ENCODE measurements at places on chromosomes 11 and 22.

DNA sequence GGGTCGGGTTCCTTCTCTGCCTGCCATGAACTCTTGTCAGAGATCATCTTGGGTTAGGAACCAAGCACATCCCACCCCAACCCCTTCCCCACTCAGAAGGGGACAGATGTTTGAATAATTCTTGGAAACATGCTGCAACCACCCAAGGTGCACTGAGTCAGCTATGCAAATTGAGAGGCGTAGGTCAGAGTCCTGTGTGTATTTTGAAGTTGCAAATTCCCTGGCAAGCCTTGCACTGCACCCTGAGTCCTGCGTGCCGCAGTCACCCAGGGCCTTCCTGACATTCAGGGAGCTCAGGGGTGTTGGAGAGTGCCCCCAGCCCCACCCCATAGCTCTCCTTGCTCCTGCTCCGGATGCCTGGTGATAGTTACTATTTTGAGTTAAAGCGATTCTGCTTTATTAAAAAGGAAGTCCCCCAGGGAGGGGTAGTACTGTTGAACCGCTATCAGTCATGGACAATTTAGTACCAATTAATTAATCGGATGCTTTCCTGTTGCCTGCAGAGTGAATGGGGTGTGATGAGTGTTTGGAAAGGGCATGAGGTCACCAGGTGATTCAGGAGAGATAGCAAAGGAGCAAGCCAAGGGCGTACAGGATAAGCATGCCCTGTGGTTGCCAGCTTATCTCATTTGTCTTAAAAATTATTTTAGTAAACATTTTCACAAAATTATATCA lies 123.7 kb downstream of the GRIK4 start:
- no peak for DNase-seq

- no peak for DNase-seq
These were observed at the start of gene CCDC89 for GRCh38 chr11:85685820-85686459. CCDC89 (minus strand) TSS chr11:85686195; CDS start chr11:85686130, 65 bp downstream.

DNA sequence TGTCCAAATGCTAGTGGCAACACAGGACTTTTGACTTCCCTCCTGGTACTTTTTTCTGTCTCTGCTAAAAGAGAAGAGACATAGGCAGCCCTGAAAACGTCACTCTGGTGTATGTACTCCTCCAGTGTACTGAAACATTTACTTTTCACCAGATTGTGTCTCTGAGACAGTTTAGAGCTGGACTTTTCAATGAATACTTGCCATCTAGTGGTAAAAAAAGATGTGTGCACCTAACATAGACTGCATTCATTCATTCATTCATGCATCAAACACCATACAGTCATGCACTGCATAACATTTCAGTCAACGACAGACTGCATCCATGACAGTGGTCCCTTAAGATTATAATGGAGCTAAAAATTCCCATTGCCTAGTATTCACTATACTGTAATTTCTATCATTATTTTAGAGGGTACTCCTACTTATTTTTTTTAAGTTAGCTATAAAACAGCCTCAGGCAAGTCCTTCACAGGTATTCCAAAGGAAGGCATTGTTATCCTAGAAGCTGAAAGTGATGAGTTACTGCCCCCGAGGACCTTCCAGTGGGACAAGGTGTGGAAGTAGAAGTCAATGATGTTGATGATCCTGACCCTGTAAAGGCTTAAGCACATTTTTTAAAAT lies 186.2 kb downstream of the SPON1 start:
- DNase-seq, result no peak

DNA sequence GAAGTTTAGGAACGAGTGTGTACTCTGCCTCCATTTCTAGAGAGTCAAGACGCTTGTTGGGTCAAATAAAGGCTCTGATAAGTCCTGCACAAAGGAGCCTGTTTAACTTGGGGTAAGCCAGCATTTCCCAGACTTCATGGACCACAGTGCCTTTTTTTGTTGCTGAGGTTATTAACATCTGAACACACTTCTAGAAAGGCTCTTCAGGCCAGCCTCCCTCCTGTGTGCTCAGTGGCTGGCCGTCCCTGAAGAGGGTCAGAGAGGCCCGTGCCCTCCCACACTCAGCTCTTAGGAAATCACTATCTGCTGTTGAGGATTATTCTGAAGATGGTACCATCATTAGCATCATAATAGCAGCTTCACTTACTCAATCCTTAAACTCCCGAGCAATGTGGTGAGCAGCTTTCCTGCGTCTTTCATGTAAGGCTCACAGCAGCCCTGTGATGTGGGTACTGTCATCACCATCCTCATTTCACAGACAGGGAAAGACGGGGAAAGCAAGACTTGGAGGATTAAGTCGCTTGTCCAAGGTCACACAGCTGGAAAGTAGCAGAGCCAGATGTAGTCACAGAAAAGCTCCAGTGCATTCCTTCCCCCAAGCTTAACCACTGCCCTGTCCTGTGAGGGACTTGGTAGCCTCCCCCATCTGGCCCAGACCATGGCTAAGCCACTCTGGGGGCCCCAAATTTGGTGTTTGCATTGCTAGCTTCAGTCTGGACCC lies 71.3 kb downstream of the TSPAN18 start:
- no peak for DNase-seq

DNA sequence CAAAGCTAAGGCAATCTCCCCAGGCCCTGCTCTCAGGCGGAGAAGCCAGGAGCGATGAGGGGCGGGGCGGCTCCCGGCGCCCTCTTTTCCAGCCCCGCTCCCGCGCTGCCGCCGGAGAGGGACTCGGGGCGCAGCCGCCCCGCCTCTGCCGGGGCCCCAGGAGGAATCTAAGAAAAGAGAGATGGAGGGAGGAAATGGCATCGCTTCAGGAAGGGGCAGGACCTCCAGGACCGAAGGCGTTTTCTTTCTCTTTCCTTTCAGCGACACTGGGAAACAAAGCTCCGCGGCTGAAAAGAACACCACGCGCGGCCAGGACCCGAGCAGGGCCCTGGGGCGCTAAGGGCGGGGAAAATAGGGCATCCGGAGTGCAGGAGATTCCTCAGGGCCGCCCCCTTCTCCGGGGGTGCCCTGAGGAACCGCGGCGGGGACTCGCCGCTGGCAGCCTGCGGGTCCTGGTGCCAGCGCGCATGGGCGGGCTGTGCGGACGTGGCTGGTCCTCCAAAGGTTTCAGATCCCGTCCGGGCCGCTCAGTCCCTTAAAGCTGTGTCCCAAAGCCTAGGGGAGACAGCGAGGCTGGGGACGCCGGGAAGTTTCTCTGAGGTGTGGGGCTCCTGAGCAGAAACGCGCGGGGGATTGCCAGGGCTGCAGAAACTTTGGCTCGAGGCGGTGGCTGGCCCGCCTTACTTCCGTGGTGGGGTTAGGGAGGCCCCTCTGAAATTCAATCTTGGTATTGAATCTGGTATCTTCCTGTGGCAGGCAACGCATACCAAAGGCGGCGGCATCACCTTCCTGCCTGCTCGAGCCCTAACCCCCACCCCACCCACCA lies 2.8 kb upstream of the BSX start:
- peak; percentile 38 for DNase-seq

- no peak for DNase-seq
These were observed 54.1 kb upstream of the SLC36A4 start for GRCh38 chr11:93251922-93252321.

- DNase-seq, result no peak
These were observed 3.5 kb downstream of the CD151 start for GRCh38 chr11:836274-836673.

DNA sequence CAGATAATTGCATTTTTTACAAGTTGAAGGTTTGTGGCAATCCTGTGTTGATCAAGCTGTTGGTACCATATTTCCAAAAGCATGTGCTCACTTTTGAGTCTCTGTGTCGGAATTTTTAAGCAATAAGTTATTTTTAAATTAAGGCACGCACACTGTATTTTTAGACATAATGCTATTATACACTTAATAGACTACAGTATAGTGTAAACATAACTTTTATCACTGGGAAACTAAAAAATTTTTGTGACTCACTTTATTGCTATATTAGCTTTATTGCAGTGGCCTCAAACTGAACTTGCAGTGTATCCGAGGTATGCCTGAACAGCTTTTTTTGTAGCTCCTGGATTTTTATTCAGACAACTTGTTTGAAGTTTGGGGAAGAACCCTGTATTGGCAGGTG lies 31.3 kb upstream of the RRM1 start:
- no peak for DNase-seq

DNA sequence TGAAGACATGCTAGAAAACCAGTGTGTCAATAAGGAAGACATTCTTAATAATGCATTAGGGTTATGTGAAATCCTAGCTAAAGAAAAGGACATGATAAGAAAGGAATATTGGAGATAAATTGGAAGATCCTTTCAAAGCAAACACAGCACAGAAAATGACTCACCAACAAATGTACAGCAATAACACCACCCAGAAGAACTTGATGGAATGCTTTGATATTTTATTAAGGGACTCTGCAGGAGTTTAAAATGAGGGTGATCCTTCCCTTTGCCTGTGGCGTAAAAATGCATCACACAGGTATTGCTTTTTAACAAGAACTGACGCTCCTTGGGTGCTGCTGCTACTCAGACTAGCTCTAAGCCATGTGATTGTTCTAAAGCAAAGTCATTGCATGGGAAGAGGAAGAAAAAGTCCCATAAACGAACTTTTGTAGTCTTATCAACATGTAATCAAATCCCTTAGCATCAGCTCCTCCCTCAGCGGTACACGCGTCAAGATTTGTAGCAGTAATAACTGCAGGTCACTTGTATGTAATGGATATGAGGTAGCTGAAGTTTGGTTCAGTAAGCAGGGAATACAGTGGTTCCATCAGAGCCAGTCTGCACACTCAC lies 48.4 kb upstream of the EED start:
- DNase-seq, result no peak

- no peak for DNase-seq
These were observed 100.4 kb upstream of the DDI1 start for GRCh38 chr11:103936059-103936458.

GRCh38 chr11:7348432-7349304 lies 97.0 kb downstream of the SYT9 start:
- no peak for DNase-seq

DNA sequence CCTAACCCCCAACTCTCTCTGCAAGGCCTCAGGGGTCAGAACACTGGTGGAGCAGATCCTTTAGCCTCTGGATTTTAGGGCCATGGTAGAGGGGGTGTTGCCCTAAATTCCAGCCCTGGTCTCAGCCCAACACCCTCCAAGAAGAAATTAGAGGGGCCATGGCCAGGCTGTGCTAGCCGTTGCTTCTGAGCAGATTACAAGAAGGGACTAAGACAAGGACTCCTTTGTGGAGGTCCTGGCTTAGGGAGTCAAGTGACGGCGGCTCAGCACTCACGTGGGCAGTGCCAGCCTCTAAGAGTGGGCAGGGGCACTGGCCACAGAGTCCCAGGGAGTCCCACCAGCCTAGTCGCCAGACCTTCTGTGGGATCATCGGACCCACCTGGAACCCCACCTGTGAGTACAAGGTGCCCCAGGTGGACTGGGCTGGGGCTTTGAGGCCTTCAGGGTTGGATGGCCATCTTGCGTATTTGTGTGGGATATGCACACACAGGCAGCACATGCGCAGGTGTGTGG lies at the start of gene BEST1:
TSS of gene BEST1 (plus strand) at position 317 of the 513 bp plus-strand sequence. CDS start 1,456 bp downstream, outside the sequence.
- no peak for DNase-seq

DNA sequence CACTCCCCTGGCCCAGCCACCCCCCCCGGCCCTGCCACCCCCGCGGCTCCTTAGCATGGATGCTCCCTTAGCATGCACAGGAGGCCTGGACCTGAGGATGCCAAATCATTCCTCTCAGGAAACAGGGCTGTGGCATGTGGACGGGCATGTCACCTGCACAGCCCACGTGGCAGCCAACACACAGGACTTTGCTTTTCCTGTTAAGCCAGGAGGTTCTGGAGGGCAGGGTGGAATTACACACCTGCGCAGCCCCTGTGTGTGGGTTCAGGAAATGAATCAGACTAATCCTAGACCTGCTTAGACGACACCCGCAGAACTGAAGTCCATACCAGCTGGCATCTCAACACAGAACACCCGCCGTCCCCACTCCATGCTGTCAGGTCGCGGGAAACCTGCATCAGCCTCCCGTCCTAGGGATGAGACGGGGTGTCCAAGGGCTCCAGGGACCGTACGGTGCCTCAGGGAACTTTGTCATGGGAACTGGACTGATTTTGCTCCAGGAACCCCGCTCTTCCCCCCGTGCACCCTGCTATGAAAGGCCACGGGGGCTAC lies 10.2 kb downstream of the CERK start:
- DNase-seq, result no peak

- DNase-seq, result no peak
These were observed 179.2 kb downstream of the SBF2 start for GRCh38 chr11:10114593-10115404.

GRCh38 chr11:126808296-126808695 lies 192.3 kb downstream of the KIRREL3 start:
- no peak for DNase-seq

DNA sequence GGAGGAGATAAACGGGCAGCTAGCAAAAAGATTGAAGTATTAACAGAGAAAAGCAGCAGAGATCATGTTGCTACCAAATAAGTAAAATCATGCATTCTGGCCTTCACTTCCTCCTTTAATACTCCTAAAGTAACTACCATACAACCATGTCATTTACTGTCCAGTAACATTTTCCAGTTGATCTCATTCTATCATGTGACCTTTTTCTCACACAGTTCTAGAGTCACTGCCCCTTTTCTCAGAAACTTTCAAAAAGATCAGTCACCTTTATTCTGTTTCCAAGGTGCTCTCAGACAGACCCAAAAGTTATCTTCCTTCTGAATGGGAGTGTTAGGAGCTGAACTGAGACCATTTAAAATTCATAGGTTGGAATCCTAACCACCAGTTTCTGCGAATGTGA lies 984.4 kb downstream of the FAM181B start:
- no peak for DNase-seq

DNA sequence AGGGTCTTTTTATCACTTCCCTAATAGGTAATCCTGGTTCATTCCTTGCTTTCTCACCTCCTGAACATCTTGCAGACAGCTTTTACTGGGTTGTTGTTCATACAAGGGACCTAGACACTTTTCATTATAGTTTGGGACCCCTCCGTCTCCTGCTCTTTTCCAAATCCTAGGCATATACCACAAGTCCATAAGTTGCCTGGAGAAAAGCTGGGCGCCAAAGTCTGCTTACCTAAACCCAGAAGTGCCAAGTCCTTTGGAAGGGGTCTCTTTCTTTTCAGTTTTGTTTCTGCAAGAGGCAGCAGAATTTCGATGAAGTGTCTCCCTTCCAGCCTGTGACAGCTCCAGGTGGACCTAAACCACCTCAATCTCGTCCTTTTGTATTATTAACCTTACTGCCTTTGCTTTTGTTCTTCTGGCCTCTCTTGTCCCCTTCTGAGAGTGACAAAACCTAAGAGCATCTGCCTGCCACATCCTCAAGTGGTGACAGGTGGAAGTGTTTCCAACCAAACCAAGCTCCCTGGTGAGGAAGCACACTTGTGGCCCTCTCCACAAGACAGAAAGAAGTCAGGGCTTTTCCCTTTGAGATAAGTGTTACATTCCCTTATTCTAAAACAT lies 19.5 kb upstream of the P2RY6 start:
- no peak for DNase-seq

- DNase-seq, result no peak
These were observed 36.5 kb upstream of the ANKK1 start for GRCh38 chr11:113351068-113351450.

- no peak for DNase-seq
These were observed 129.7 kb downstream of the ARHGAP42 start for GRCh38 chr11:100816823-100817222.

GRCh38 chr11:5224538-5225479 lies 2.1 kb downstream of the HBB start:
- no peak for DNase-seq
